ENCODE measurements at places on chromosomes 6 and 20.

DNA sequence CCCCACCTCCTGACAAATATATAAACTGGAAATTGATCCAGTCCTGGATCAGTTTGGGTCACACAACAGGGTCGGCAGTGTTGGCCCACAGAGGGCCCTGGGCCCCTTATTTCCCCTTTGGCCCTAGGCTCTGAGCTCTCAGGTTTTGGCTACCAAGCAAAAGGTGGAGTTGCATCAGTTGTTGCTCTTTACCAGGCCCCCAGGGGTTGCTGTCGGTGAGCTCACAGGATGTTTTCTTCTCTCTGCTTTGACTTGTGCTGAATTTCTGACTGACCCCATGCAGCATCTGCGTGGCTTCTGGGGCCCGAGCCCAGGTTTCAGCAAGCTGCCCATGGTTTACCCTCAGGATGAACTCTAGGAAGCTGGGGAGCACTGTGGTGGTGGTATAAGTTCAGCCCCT, 44.6 kb downstream of the PPARD start:
- DNase-seq, result no peak

DNA sequence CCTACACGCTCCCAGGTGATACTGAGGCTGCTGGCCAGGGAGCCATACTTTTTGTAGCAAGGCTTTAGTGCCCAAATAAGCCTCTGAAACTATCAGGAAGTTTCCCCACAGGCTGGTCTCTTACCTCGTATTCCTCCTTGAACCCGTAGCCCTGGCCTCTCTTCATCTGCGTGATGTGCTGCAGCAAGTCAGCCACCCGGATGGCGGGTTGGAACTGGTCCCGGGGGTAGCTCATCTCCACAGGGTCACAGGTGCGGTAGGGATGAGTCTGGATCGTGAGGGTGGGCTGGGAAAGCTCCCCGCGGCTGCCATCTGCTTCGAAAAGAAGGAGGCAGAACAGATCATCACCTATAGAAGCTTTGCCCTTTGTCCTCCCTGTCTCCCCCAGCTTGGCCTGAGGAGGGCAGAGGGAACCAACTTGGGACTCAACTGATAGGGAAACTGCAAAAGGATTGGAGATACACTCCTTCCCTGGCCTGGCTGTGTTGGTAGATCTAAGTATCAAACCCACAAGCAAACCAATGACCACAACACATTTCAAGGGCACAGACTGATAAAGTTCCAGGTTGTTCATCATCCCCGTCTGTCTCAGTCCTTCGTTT, 543.2 kb upstream of the CHD6 start:
- DNase-seq, result no peak

DNA sequence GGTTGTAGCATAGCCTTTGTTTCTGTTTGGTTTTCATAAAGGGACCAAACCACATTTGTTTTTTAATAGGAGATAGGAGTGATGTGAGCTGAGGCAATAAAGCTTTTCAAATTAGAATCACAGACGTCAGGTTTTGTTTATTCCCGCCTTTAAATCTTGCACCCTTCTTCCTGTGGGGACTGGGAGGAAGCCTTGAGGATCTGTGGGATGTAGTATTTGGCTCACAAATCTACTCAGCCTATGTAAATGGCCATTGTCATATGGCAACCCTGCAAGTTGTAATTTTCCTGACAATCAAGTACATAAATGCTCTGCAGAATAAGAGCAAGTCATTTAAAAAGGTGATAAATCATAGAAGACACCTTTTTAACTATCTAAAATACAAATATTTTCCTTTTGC, 110.4 kb downstream of the ADGRG6 start:
- no peak for DNase-seq

DNA sequence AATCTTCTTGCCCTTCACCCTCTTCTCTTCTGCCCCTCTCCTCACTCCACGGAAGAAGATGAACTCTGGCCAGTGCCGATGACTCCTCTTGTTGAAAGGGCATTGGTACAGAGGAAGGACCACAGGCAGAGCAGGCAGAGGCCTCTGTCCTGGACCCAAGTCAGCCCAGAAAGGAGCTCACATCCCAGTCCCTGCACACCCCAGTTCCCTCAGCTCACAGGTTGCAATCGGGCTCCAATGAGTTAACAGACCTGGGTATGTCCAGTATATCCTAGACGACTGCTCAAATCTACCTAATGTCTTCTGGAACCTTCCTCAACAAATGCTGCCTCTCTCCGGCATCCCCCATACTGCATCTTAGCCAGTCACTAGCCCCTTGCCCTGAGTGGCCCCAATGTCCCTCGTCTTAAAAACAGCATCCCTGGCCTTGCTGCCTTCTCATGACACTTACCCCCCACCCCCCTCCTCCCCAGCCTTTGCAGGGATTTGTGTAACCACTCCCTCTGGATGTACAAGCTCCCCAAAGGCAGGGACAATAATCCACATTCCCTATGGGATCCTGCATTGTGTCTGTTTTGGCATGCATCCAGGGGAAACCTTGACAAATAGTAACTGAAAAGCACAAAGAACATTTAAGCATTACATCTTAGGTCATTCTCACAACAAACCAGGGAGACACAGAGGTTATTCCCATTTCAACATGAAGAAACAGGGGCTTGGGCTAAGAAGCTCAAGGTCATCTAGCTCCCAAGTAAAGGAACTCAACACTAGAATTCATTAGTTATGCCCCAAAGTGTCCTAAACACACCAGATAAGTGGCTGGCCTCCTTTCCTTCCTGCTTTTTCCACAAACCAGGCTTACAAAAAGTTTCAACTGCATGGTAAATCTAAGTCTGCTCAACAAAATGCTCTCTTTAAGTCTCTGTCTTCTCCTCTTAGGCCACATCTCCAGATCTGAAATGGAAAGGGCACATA, 45.1 kb downstream of the TRERF1 start:
- no peak for DNase-seq

- DNase-seq, result no peak
These were observed 24.0 kb downstream of the RNF146 start for GRCh38 chr6:127290391-127291265.

DNA sequence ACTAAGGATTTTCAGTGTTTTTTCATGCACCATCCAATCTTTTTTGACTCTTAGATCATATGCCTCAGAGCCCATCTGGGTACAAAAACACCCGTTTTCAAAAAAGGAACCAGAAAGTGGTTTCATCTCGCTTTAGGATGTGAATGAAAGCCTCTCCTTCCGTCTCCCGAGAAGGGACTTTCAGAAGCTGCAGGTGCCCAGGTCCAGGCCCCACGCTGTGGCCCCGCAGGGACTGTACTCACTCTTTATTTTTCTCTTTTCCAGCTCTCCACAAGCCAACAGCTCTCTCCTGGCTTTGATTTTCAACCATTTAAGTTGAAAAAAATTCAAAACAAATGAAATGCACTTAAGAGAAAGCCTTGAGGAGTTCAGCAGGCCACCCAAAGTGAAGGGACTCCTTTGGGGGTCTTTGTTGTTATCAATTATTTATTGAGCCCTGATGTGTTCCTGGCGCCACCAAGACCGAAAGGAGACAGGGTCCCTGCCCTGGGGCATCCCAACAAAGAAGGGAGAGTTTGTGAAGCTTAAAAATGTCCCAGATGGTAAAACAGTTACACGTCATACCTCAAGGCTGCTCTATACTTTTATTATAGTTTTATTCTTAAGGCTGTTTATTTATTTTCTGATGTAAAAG, 467.3 kb downstream of the PREX1 start:
- DNase-seq, result no peak

DNA sequence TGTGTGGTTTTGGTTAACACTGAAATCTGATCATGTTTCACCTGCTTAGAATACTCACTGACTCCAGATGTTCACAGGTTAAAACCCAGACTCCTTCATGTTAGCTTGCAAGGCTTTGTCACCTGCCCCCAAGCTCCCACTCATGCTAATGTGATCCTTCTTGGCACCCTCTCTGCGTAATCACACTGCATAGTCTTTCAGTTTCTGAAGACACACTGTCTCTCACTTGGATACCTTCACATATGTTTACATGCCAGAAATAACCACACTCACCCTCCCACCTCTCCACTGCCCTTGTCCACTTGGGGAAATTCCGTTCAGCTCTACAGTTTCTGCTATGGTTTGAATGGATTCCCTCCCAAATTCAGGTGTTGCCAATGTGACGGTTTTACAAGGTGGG, 234.7 kb upstream of the SASH1 start:
- no peak for DNase-seq

- DNase-seq, result no peak
These were observed 45.8 kb upstream of the NNAT start for GRCh38 chr20:37475252-37475651.

GRCh38 chr6:8080362-8081151, 16.4 kb upstream of the BLOC1S5 start:
- peak; percentile 73 for DNase-seq

DNA sequence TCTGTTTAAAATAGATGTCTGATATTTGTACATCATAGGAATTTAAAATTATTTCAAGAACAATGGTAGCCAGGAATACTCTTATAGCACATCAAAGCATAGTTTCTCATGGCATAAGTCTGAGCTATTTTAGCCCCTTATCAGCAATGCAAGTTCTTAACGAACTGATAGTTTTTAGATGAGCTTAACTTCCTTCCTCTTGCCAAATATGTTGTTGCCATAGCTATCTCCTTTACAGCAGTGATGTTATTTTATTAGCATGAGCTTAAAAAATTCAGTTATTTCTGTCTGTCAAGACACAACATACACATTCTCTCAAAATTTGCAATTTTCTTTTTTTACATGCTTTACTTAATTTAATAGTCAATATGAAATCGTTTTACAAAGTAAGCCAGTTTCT, 867.2 kb downstream of the PHF3 start:
- no peak for DNase-seq

GRCh38 chr20:20793591-20793990, 81.1 kb upstream of the RALGAPA2 start:
- no peak for DNase-seq

DNA sequence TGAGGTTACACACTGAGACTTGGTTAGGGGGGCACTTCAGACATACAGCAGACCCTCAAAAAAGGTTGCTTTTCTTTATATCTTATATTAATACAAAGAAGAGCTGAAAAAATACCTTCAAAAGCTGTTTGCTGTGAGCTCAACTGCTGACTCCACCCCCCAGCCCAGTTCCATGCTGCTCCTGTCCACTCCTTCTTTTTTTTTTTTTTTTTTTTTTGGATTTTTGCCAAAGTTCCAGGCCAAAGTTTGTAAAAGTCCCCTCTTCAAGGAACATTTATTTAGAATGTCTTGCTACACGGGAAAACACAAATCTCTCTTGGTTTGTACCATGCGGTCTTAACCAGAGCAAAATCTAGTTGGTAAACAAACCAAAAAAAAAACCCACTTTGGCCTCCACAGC, 85.3 kb upstream of the AKAP12 start:
- DNase-seq, result peak; percentile 29

DNA sequence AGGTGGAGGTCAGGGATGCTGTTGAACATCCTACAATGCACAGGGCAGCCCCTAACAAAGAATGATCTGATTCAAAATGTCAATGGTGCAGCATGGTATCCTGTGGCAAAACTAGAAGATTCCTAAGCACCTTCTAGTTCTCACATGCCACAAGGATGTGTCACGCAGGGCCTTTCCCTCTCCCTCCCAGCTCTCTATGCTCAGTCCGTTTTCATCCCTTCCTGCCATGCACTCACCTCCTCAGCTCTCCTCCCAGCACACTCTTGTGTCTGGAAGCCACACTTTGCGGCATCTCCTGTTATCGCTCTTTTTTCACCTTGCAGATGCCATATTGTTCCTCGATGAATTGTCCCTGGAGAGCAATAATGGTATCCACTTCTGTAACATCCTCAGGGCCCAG, 263.4 kb downstream of the CDC5L start:
- no peak for DNase-seq

DNA sequence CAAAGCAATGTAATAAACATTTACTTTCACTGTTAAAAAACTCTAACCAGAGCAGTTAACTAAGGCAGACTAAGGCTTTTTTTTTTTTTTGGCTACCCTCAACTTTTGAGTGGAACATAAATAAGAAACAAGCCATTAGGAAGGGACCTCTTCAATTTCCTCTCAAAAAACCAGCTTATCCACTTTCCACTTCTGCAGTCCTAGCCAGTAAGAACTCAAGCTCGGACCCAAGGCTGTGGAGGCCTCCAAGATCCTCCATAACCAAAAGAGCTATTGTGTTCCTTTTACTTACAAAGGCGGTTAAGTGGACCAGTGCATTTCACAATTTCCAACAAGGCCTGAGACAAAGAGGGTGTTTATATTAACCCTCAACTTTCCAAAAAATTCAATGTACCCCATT, 5.3 kb downstream of the KCNK5 start:
- DNase-seq, result no peak

DNA sequence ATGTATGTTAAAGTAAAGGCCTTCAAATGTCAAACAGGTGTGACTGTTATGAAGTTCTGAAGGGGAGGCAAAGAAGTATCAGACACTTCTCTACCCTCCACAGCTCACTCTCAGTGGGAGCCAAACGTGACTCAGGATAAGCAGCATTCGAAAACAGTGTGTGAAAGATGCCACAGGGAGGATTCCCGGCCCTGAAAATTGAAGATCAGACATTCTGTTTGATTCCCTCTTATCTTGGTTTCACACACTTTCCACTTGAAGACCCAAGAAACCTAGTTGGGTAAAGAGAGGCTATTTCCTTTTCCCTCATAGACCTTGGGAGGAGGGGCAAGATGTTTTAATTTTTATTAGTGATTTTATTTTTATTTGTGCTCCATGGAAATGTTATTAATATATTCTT, 164.2 kb upstream of the SUPT3H start:
- DNase-seq, result no peak

DNA sequence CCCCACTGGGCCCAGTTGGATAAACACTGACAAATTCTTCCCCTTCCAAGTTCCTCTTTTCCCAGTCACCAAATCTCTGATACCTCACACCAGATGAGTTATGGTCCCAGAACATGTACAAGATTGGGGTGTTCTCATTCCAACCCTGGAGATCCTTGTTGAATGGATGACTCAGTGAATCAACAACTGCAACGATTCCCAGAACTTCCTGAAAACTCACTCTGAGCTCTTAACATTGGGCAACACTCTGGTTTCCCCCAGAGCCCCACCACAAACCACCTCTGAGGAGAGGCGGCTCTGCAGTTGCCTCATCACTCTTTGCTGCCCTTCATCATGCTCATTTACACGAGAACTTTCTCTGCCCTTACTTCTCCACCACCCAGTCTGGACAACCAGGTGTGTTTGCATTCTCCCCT, 115.2 kb downstream of the MRPL14 start:
- no peak for DNase-seq

- no peak for DNase-seq
These were observed 277.7 kb upstream of the ECI2 start for GRCh38 chr6:4413073-4413472.

DNA sequence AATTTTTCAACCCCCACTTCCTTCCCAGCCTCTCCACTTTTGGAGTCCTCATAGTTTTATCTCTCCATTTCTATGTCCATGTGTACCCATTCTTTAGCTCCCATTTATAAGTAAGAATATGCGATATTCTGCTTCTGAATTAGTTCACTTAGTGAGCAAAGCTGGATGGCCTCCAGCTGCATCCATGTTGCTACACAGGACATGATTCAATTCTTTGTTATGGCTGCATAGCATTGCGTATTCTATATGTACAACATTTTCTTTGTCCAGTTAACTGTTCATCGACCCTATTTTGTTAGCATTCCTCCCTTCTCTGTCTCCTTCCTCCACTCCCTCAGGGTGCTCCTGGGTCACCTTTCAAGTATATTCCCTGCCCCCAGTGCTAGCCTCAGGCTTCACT, 210.0 kb upstream of the SSTR4 start:
- no peak for DNase-seq

GRCh38 chr20:24978513-24978912, 14.0 kb downstream of the APMAP start:
- no peak for DNase-seq

GRCh38 chr6:120826253-120826652, 508.0 kb downstream of the TBC1D32 start:
- peak; percentile 52 for DNase-seq
